WTC11 (cell line): ENCODE measurements at places on chromosomes 2 and 18. TPM values are rescaled to one million over a fixed set of nuclear protein-coding genes. Genes with fewer than 3 reads are reported as not detected.
A peak's percentile ranks its signal among the peaks of the same experiment; 100 is the strongest.

- DNase-seq: no peak
Measured at GRCh38 chr2:46485002-46485401, 5.6 kb downstream of the TMEM247 start.

GRCh38 chr18:60090170-60090569 is 190.4 kb downstream of the PMAIP1 start:
- DNase-seq: no peak

DNA sequence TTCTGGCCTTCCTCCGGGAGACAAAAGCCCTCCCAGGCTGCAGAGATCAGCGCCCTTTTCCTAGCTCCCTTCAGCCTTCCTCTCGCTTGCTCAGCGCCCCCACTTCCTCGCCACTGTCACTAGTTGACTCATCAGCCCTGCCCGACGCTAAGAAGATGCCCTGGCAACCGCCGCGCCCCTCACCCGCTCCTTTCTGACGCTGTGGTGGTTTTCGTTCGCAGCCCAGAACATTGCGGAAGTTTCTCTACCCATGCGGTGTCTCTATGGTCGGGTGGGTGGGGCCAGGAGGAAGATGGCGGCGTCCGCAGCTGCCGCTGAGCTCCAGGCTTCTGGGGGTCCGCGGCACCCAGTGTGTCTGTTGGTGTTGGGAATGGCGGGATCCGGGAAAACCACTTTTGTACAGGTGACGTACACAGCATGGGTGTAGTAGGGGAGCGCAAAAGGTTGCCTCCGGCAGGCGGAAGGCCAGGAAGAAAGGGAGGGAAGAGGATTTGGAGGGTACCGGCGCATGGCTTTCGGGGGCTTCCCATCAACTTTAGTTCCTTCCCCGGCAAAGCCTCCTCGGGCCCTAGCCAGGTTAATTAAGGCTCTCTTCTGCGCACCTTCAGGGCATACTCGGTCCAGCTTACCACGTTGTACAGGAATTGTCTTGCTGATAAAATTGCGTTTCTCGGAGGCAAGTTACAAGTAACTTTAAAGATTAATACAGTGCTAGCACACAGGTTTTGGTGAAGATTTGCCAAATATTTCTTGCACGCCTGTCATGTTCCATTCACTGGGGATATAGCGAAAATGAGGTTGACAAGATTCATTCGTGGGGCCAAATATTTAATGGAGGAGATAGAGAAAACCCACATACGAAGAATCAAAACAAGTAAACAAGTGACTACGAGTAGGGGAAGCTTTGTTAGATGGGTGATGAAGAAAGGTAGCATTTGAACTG is at the start of the genes CCDC121 and GPN1:
TSS of gene CCDC121 (minus strand) at position 246 of the 943 bp plus-strand sequence. CDS start 1,213 bp downstream, outside the sequence.
TSS of gene GPN1 (plus strand) at position 284 of the 943 bp plus-strand sequence. CDS start at position 293, 9 bp downstream.
- DNase-seq: peak; percentile 83

Gene STAMBP
- 34.4 to 40.9 TPM (median 35.2 TPM) in 3 replicates for total RNA-seq

- no peak for DNase-seq
Measured at GRCh38 chr18:61426492-61427053, 93.3 kb downstream of the CDH20 start.

Gene ALPP
- 0.14 to 0.20 TPM (median 0.14 TPM) in 3 replicates for total RNA-seq

Gene G6PC2
- total RNA-seq: not detected in 3 replicates

GRCh38 chr2:240300261-240300821 is 135.1 kb upstream of the GPC1 start:
- no peak for DNase-seq

DNA sequence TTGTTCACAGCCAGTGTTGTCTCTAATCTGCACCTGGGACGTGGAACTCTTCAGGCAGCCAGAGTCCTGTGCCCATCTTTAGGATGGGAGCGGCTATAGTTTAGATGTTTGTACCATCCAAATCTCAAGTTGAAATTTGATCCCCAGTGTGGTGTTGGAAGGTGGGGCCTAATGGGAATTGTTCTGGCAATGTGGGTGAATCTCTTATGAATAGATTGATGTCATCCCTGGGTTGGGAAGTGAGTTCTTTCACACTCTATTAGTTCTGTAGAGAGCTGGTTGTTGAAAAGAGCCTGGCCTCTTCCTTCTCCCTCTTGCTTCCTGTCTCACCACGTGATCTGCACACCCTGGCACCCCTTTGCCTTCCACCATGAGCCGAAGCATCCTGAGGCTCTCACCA is 300.9 kb downstream of the TXNL1 start:
- no peak for DNase-seq

GRCh38 chr2:121297217-121297830 is 12.3 kb upstream of the TFCP2L1 start:
- peak; percentile 65 for DNase-seq

GRCh38 chr2:44061876-44062275 is 66.1 kb upstream of the LRPPRC start:
- no peak for DNase-seq

DNA sequence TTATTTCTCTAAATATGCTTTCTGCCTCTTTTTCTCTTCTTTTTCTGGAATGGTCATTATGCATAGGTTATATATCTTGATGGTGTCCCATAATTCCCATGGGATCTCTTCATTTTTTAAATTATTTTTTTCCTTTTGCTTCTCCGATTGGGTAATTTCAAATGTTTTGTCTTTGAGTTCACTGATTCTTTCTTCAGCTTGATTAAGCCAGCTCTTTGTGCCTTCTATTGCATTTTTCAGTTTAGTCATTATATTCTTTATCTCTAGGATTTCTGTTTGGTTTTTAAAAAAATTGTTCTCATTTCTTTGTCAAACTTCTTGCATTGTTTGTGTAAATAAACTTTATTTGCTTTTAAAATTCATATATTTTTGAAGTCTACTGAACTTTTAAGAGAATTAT is 251.1 kb downstream of the INSIG2 start:
- DNase-seq: no peak

DNA sequence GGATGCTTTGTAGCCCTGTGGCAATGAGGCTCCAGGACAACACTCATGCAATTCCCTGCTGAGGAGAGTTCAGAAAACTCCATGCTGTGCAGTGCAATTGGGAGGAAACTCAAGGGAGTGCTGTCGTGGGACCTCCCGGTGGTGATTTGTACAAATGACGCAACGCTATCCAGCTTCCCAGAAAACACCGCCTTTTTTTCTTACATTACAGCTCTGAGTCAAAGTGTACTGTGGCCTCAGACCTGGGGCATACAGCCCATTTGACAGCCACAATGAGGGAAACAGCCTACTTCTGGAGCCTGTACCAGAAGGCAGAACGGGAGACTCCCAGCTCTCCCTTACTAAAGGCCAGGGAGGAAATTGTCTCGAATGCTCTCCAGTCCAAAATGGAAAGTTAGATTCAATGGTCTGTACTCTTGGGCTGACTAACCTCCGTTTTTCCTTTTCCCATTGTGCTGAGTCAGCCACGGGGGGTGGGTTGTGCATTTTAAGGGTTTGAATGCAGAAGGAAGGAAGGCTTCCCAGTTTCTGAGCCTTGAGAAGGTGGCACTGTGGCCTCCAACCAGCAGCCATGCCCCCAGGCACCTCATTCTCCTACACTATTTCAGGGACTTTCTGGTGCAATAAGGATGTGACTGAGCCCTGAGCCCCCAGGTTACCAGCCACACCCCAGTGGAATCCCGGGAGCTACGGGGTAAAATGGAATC is 16.4 kb upstream of the CYP1B1 start:
- DNase-seq: no peak

GRCh38 chr2:70895998-70896764 is 39.5 kb upstream of the ATP6V1B1 start:
- DNase-seq: no peak

- DNase-seq: no peak
Measured at GRCh38 chr18:43161528-43161927, 46.0 kb upstream of the RIT2 start.

Gene SNTG2
- 20.5 to 30.1 TPM (median 27.8 TPM) in 3 replicates for total RNA-seq

Gene TACR1
- total RNA-seq: 0.13 to 0.23 TPM (median 0.18 TPM) in 3 replicates

DNA sequence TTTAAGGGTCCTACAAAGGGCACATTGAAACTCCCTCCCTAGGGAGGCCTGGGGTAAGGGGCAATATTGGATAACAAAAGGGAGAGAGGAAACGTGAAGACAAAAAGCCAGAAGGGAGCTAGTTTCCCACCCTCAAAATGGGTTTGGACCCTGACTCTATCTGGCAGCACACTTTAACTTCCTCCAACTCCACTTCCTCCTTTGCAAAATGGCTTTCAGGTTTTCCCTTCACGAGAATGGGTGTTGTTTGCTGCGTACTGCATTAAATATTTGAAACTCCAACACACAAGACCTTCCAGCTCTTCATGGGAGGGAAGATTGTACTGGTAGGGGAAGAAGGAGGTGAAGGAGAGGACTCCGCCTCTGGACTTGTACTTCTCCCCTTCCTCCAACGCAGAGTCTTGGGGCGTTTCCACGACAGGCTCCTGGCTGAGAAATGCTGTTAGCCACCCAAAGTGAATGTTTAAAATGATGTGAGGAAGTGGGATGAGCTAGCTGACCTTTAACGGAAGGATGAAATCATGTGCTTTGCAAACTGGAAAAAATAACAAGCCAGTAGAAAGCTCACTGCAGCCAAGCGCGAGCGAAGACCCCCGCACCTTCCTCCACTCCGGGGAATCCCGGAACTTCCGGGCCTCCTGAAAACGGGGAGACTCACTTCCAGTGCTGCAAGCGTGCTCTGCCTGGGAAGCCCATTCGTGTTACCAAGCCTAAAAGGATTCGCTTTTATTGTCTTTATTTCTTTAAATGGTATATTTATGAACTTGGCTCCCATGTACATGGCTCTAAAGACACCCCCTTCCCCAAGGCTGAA is 85.6 kb downstream of the VIT start:
- no peak for DNase-seq

- DNase-seq: no peak
Measured at GRCh38 chr2:227447606-227448005, 24.4 kb upstream of the AGFG1 start.

- DNase-seq: no peak
Measured at GRCh38 chr2:189407281-189408209, 33.7 kb upstream of the WDR75 start.

Gene TCF7L1
- total RNA-seq: 104 to 108 TPM (median 106 TPM) in 3 replicates
